ENCODE measurements at places on chromosomes 6 and 20.
A peak's percentile ranks its signal among the peaks of the same experiment; 100 is the strongest.

DNA sequence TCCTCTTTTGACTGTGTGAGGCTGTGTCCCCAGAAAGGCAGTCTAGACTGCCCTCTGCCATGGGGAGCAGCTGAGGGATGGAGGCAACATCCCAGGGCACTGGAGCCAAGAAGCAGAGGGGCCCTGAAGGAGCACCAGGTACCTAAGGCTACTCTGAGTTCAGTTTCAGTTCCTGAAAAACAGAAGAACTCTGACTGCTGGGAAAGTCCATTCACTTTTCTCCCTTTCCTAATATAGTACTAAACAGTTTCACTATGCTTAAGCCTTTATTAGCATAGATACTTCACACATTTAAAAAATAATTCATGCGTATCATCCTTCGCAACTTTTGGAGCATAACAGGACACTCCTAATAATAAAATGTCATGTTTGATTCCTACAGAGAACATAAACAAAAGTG lies 130.0 kb downstream of the FOXC1 start:
- DNase-seq = no peak

GRCh38 chr20:1711266-1711665 lies 53.7 kb upstream of the SIRPG start:
- DNase-seq = no peak

DNA sequence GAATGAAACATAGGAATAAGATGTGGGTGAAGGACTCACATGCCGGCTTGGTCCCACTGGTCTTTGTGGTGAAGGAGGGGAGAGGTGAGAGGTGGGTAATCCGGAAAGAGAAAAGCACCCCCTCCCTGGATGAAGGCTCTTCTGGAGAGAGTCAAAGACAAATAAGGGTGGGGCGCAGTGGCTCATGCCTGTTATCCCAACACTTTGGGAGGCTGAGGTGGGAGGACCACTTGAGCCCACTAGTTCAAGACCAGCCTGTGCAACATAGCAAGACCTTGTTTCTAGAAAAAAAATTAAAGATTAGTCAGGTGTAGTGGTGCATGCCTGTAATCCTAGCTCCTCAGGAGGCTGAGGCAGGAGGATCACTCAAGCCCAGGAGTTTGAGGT lies 3.1 kb downstream of the LTB start:
- no peak for DNase-seq

DNA sequence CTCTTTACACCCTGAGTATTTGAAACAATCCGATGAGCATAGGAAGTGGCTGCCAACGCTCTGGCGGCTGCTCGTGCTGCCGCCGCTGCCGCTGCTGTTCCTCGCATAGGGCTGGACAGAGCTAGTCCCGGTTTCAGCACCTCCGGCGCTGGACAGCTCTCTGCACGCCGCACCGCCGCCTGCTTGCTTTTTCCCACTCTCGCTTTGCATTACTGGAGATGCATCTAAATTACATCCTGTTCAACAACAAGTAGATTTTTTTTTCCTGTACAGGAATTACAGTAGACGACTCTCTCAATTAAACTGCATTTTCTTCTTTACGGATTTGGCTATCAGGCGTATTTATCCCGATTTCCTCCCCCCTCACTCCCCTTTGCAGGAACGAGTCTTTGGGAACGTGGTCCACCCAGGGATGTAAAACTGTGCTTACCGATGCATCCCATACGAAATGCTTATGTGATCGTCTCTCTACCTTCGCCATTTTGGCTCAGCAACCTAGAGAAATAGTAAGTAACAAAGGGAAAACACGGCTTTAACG lies 563.8 kb downstream of the LMBRD1 start:
- peak; percentile 15 for DNase-seq

DNA sequence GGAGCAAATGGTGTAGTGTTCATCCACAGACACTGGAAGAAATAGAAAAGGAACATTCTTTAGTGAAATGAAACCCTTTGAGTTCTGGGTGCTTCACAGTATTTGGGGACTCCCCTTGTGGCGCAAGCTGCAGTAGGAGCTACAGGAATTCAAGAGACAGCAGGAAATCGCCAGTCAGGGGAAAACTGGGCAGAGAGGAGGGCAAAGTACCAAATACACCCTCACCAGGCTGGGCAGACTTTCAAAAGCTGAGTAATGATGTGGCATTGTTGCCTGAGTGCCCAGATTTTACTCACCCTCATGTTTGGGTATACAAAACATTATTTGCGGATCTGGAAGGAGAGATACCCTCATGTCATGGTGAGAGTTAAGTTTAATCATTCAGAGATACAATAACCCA lies 97.9 kb downstream of the SOD2 start:
- DNase-seq = no peak

GRCh38 chr6:52330470-52330869 lies 31.5 kb upstream of the PAQR8 start:
- DNase-seq = no peak

GRCh38 chr20:14878676-14879019 lies 541.2 kb upstream of the FLRT3 start:
- DNase-seq = no peak
